Activated CD4-positive, alpha-beta T cell treated with anti-CD3 and anti-CD28 coated beads, Interleukin-2, amount 10 ng/mL, durations not matched to agents 7 days and 5 days (primary cell): ENCODE measurements at places on chromosomes 6 and 20. TPM values are rescaled to one million over a fixed set of nuclear protein-coding genes. Genes with fewer than 3 reads are reported as not detected.

GRCh38 chr6:22343864-22344263, 47.0 kb upstream of the PRL start:
- no peak overlapping the region for H3K27ac ChIP-seq
- no peak for DNase-seq
- H3K4me1 ChIP-seq, result no peaks in the 10 kb centered on the region
- no peaks in the 10 kb centered on the region for H3K27me3 ChIP-seq
- no peak overlapping the region for H3K4me3 ChIP-seq
- no peaks in the 10 kb centered on the region for H3K36me3 ChIP-seq

TAGAP gene
- 67.9 TPM for total RNA-seq

DNA sequence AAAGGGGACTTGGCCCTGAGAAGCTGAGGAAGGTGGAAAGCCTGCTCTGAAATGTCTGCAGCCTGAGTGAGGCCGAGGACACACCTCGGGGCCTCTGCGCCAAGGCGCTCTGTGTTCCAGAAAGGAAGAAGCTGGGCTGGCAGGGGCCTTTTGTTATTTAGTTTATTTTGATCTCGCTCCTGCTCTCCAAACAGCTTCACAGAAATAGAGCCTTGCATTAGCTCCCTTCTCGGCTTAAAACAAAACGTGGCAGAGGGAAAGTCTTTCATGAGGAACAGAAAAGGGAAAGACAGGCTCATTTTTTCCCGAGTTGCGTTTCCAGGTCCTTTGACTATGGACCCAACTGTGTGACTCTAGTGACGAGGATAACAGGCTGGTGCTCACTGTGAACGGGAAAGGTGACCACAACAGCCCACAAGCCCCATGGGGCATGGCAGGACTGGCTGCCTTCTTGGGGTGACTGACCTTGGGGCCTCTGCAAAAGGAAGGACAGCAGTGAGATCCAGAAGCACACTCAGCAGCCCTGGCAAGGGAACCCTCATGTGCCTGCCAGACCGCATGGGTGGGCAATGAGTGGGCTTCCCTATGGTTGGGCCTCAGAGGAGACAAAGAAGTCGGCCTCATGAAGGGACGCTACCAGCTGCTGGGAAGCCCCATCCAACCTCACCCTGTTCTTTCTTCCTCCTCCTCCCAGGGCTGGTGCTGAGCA, 18.7 kb downstream of the LEMD2 start:
- peaks cover 5% of the 10 kb centered on the region for H3K4me1 ChIP-seq
- no peak overlapping the region for H3K4me3 ChIP-seq
- DNase-seq, result no peak
- H3K27me3 ChIP-seq, result no peaks in the 10 kb centered on the region

GRCh38 chr6:108589244-108589791, 28.6 kb downstream of the FOXO3 start:
- peak overlapping the region; percentile 33 for H3K27ac ChIP-seq
- H3K4me3 ChIP-seq, result no peak overlapping the region
- no peak for DNase-seq
- H3K4me1 ChIP-seq, result peaks cover 30% of the 10 kb centered on the region
- H3K27me3 ChIP-seq, result no peaks in the 10 kb centered on the region

- peak within 1 kb of the TSS; percentile 92 for H3K4me3 ChIP-seq
- H3K4me1 ChIP-seq, result peaks cover 34% of the 10 kb centered on the region
- peak within 1 kb of the TSS; percentile 96 for H3K27ac ChIP-seq
- DNase-seq, result peak; percentile 81
- H3K27me3 ChIP-seq, result peaks cover 26% of the 10 kb centered on the region
These were observed at the start of gene CD83 for GRCh38 chr6:14117158-14118090. Gene CD83 (plus strand): TSS chr6:14117772. CDS start chr6:14117812, 40 bp downstream.

DNA sequence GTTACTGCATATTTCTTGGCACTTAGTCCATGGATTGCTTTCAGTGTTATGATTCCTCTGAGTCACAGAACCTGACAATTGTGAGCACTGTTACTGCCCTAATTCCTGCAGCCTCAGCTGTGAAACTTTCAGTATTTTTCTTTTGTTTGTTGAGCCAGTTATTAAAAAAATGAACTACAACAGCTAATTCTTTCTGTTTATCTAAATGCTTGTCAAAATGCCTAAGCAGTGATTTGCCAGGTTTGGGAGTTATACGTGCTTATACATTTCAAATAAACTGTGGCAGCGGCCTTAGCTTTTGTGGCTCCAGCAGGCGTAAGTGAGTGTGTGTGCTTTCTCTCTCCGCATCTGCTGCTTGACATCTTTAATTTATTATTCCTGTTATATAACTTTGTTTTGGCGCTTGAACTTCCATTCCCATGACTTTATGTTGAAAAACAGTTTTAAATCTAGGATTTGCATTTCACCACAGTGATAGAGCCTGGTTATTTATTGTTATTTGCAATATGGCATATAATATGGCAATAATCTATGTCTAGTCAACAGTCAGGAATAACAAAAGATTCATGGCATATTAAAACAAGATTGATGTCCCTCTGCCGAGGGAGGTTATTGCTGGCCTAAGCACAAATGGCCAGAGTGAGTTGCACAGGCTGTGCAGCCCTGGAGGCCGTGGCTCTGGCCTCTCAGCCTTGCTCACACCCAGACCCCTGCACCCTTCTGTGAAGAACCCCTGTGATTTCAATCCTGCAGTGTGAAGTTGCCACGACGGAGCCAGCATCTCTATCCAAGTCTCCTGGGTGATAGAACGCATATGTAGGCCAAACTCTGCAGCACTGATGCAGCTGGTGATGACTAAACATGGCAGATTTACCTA, 303.4 kb downstream of the THBS2 start:
- no peaks in the 10 kb centered on the region for H3K36me3 ChIP-seq
- DNase-seq, result no peak
- H3K27me3 ChIP-seq, result peaks cover 11% of the 10 kb centered on the region
- H3K4me1 ChIP-seq, result no peaks in the 10 kb centered on the region
- H3K27ac ChIP-seq, result no peak overlapping the region

DNA sequence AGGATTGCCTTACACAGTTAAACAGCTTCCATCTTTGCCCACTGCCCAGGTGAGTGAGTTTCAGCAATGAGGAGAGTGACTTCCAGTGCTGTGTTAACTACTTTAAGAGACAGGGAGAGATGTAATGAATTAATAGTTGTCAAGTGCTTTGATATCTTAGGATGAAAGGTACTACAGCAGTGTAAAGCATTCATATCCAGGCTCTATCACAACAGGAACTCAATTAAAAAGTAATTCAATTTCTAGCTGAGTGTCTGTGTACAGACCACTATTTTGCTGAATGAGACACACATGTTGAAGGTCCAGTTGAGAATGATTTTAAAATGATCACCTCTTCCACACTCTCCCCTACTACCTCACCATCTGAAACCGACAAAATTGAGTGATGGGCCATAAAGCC, 70.7 kb upstream of the BEND3 start:
- H3K36me3 ChIP-seq, result no peaks in the 10 kb centered on the region
- no peaks in the 10 kb centered on the region for H3K27me3 ChIP-seq
- no peak overlapping the region for H3K27ac ChIP-seq
- no peak for DNase-seq

GRCh38 chr6:109069746-109070145, 24.9 kb downstream of the SESN1 start:
- H3K36me3 ChIP-seq, result peaks cover 2% of the 10 kb centered on the region
- H3K4me3 ChIP-seq, result no peak overlapping the region
- H3K4me1 ChIP-seq, result peaks cover 18% of the 10 kb centered on the region
- H3K27ac ChIP-seq, result no peak overlapping the region
- no peak for DNase-seq

- peaks cover 8% of the 10 kb centered on the region for H3K36me3 ChIP-seq
- no peak overlapping the region for H3K4me3 ChIP-seq
- DNase-seq, result no peak
- H3K27ac ChIP-seq, result no peak overlapping the region
These were observed 150.3 kb upstream of the PREP start for GRCh38 chr6:105553171-105553570.

ASF1A gene
- total RNA-seq, result 40.5 TPM

GRCh38 chr6:3878048-3878666, 29.0 kb downstream of the FAM50B start:
- no peak overlapping the region for H3K4me3 ChIP-seq
- no peaks in the 10 kb centered on the region for H3K4me1 ChIP-seq
- no peak for DNase-seq
- peaks cover 3% of the 10 kb centered on the region for H3K27me3 ChIP-seq

TP53TG5 gene
- total RNA-seq, result not detected

- no peak overlapping the region for H3K4me3 ChIP-seq
- DNase-seq, result no peak
- H3K36me3 ChIP-seq, result no peaks in the 10 kb centered on the region
- no peak overlapping the region for H3K27ac ChIP-seq
- H3K4me1 ChIP-seq, result no peaks in the 10 kb centered on the region
These were observed 105.7 kb downstream of the EDN1 start for GRCh38 chr6:12395898-12396297.

ISM1 gene
- 1.4 TPM for total RNA-seq

DNA sequence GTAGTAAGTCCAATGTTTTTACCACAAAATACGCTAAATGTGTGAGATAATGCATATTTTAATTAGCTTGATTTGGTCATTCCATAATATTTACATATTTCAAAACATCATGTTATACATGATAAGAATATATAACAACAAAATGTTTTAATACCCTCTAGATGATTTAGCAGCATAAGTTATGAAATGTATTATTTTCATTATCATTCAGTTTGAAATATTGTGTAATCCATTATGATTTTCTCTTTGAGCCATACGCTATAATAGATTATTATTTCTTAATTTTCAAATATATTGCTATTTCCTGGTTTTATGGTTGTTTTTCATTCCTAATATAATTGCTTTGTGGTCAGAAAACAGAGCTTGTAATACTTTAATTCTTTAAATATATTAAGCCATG, 163.3 kb upstream of the KCNQ5 start:
- no peaks in the 10 kb centered on the region for H3K36me3 ChIP-seq
- no peak overlapping the region for H3K4me3 ChIP-seq
- no peaks in the 10 kb centered on the region for H3K4me1 ChIP-seq
- H3K27me3 ChIP-seq, result no peaks in the 10 kb centered on the region
- H3K27ac ChIP-seq, result no peak overlapping the region
- DNase-seq, result no peak

WFDC5 gene
- not detected for total RNA-seq

CRYBG1 gene
- 46.8 TPM for total RNA-seq

GRCh38 chr20:13788167-13788834, 3.5 kb downstream of the NDUFAF5 start:
- no peaks in the 10 kb centered on the region for H3K27me3 ChIP-seq
- peak; percentile 58 for DNase-seq
- H3K27ac ChIP-seq, result no peak overlapping the region
- peaks cover 30% of the 10 kb centered on the region for H3K4me1 ChIP-seq
- no peak overlapping the region for H3K4me3 ChIP-seq

GRCh38 chr6:72955666-72956065, 269.6 kb downstream of the KHDC1L start:
- DNase-seq, result no peak
- H3K27ac ChIP-seq, result no peak overlapping the region
- H3K4me1 ChIP-seq, result no peaks in the 10 kb centered on the region
- no peaks in the 10 kb centered on the region for H3K27me3 ChIP-seq

NRSN1 gene
- total RNA-seq, result not detected

GRCh38 chr20:32440758-32441078, 82.6 kb downstream of the ASXL1 start:
- no peak for DNase-seq
- no peaks in the 10 kb centered on the region for H3K27me3 ChIP-seq
- peaks cover 25% of the 10 kb centered on the region for H3K4me1 ChIP-seq
- H3K36me3 ChIP-seq, result peaks cover 39% of the 10 kb centered on the region
- no peak overlapping the region for H3K4me3 ChIP-seq

GRCh38 chr6:30763618-30764489, 19.5 kb upstream of the IER3 start:
- H3K4me1 ChIP-seq, result peaks cover 55% of the 10 kb centered on the region
- no peaks in the 10 kb centered on the region for H3K27me3 ChIP-seq

DNA sequence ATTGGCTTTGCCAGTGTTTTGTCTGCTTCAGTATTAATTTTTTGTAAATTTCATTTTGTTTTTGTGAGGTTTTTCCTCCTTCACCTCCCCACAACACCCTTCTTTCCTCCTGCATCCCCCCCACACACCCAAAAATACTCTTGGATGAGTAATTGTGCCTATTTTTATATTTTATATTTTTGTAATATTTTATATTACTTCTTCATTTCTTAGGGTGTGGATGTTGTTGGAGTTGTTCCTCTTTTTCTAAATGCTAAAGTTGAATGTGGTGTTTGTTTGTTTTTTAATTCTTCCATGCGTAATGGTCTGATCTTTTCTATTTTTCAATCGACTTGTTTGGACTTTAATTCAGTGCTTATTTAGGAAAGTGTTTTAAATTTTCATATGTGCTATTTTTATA, 420.5 kb upstream of the SOX4 start:
- peaks cover 1% of the 10 kb centered on the region for H3K36me3 ChIP-seq
- H3K4me1 ChIP-seq, result no peaks in the 10 kb centered on the region
- H3K4me3 ChIP-seq, result no peak overlapping the region
- no peaks in the 10 kb centered on the region for H3K27me3 ChIP-seq

DNA sequence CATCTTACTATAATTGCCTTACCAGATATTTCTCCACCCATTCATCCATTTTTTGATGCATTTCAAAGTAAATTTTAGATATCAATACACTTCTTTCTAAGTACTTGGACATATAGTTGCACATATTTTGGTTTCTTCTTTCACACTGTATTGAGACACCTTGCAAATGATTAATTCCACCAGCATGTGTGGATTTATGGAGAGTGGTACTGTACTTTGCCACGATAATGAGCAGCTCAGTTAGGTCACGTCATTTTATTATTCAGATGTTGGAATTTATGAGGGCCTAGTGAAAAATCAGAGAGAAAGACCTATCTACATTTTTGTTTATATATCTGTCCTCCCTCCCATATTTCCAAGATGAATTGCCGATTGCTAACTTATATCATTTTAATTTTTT, 5.3 kb downstream of the NFYA start:
- H3K4me3 ChIP-seq, result no peak overlapping the region
- H3K4me1 ChIP-seq, result peaks cover 72% of the 10 kb centered on the region
- no peak overlapping the region for H3K27ac ChIP-seq
- no peak for DNase-seq

SLC35B3 gene
- 10.2 TPM for total RNA-seq

DNA sequence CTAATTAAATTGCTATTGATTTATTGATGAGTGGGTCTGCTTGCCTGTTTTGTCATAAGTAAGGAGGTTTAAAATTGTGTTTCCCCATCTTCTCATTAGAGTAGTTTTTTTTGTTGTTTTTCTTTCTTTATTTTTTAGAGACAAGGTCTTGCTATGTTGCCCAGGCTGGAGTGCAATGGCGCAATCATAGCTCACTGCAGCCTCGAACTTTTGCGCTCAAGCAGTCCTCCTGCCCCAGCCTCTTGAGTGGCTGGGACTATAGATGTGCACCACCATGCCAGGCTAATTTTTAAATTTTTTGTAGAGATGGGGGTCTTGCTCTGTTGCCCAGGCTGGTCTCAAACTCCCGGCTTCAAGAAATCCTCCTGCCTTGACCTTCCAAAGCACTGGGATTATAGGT, 31.0 kb downstream of the ANKS1A start:
- no peak for DNase-seq
- no peak overlapping the region for H3K27ac ChIP-seq
- peaks cover 3% of the 10 kb centered on the region for H3K36me3 ChIP-seq
- H3K4me1 ChIP-seq, result no peaks in the 10 kb centered on the region
- no peak overlapping the region for H3K4me3 ChIP-seq
- H3K27me3 ChIP-seq, result peaks cover 10% of the 10 kb centered on the region

- H3K4me1 ChIP-seq, result no peaks in the 10 kb centered on the region
- no peak overlapping the region for H3K27ac ChIP-seq
- no peak for DNase-seq
- H3K27me3 ChIP-seq, result no peaks in the 10 kb centered on the region
- H3K4me3 ChIP-seq, result no peak overlapping the region
- peaks cover 25% of the 10 kb centered on the region for H3K36me3 ChIP-seq
These were observed 42.1 kb downstream of the CYB5R4 start for GRCh38 chr6:83901624-83902023.

- no peaks in the 10 kb centered on the region for H3K36me3 ChIP-seq
- no peak overlapping the region for H3K4me3 ChIP-seq
- DNase-seq, result no peak
These were observed 46.7 kb downstream of the TIAM2 start for GRCh38 chr6:155041741-155042279.

PACSIN1 gene
- total RNA-seq, result 1.6 TPM
